GM18507 (cell line): ENCODE measurements at places on chromosomes 11 and 22.

GRCh38 chr11:75398906-75399305 lies 412 bp upstream of the RPS3 start:
- DNase-seq = no peak

GRCh38 chr22:37931893-37932389 lies 21.5 kb downstream of the C22orf23 start:
- no peak for DNase-seq

GRCh38 chr11:66004186-66004585 lies 1.9 kb downstream of the BANF1 start:
- no peak for DNase-seq

GRCh38 chr11:84522331-84522730 lies 1104.8 kb downstream of the DLG2 start:
- DNase-seq = no peak

DNA sequence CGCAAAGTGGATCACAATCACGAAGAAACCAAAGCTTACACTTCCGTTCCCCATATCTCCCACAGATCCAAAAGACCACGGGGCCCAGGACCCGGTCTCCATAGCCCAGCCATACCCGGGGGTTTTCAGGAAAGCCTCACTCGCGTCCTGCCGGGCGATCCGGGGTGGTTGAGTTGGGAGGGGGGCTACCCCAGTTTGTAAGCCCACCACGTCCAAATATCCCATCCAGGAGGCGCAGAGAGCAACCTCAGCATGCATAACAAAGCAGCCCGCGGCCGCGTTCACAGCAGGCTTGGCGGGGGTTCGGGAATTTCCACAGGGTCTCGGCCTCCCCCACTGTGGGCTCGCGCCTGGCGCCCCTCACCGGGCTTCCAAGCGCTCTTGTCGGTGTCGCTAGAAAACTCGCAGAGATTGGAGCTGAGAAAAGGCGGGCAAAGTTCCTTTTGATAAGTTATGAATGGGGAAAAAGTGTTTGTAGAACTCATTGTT lies 9.5 kb downstream of the SDF2L1 start:
- no peak for DNase-seq

DNA sequence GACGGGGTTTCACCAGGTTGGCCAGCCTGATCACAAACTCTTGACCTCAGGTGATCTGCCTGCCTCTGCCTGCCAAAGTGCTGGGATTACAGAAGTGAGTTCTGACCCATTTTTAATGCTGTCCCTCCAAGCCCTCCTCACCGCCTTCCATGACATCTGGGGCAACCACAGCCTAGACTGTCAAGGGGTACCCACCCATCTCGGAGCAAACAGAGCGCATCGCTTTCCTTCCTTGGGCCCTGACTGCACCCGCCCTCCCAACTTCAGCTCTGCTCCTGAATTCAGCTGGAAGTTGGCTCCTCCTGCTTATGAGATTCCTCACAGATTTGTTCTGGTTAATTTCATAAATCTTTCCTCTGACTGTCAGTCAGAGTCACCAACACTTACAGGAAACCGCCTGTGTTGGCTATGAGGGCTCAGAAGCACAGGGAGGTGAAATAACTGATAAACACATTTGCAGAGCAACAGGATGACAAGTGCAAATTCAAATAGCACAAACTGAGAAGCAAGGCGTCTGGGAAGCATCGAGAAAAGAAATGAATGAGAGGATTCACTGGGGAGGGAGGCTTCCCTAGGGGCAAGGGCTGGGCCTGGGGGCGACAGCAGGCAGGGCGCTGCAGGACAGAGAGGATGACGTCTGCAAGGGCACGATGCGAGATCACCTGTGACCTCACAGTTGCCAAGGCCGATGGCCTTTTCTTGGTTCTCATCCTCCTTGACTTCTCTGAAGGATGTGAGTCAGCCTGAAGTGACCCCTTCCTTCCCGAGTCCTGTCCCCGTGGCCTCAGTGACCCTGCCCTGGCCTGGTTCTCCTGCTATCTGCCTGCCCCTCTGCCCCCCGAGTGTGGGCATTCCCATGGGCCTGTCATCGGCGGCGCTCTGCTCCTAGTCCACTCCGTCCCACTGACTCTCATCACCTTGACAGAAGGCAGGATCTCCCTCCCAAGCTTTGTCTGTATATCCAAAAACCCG lies 6.1 kb downstream of the IFT27 start:
- no peak for DNase-seq

DNA sequence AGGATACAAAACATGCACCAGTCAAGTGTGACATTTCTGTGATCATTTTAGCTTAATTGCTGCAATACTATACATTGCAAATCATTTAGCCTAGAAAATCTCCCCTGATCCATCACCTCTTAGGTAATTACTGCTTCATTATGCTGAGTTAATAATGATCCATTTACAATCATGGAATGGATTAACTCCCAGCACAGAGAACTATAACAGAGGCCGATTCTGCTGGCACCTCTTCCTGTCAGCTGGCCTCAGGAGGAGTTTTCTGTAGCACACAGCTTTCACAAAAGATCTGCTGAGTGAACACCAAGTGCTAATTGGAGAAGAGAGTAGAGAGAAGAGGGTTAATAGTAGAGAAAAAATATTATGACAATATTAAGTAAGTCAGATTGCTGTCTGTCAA lies 591.8 kb upstream of the KIRREL3 start:
- no peak for DNase-seq

GRCh38 chr11:97557399-97557798 lies 1167.6 kb downstream of the JRKL start:
- DNase-seq = no peak

GRCh38 chr11:126993599-126993998 lies 7.0 kb downstream of the KIRREL3 start:
- no peak for DNase-seq

- no peak for DNase-seq
These were observed 49.8 kb upstream of the SPATA19 start for GRCh38 chr11:133895061-133895479.

DNA sequence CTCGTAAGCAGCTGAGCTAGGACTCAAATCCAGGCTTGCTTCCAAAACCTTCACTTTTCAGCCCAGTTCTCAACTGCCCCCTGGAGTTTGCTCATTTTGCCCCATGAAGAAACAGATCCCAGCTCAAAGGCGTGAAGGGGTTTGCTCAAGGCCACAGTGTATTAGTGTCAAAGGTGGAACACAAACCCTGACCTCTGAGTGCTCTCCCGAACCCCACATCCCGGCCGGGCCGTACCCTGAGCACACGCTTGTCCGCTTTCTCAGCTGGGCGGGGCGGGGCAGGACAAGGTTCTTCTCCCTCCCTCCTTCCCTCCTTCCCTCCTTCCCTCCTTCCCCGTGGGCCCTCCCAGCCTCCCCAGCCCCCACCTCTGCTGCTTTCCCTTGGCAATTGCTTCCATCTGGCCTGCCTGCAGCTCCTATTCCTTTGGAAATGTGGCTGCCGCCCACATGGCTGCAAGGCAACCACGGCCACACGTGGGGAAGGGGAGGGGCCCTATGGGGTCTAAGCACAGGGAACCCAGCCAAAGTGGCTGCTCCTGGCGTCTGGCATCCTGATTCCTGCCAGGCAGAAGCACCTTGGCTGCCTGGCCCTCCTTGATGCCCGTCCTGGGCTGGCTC lies 4.1 kb downstream of the ST3GAL4 start:
- DNase-seq = no peak

DNA sequence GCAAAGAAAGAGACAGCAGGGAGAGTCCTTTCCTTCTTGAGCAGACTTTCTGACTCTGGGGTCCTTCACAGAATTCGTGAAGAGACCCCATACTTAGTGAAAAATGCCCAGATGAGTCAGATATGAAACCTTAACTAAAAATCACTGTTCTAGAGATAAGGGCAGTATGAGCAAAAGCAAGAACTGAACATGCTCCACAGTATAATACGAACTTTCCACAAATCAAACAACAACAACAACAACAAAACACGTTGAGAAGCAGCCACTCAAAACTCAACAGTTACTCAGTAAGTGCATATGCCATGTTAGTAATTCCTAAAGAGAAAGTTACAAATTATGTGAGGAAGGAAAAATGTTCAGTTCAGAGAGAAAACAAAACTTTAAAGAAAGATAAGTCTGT lies 44.3 kb downstream of the PITPNB start:
- no peak for DNase-seq

GRCh38 chr11:86097980-86098379 lies 29.1 kb upstream of the PICALM start:
- DNase-seq = no peak

DNA sequence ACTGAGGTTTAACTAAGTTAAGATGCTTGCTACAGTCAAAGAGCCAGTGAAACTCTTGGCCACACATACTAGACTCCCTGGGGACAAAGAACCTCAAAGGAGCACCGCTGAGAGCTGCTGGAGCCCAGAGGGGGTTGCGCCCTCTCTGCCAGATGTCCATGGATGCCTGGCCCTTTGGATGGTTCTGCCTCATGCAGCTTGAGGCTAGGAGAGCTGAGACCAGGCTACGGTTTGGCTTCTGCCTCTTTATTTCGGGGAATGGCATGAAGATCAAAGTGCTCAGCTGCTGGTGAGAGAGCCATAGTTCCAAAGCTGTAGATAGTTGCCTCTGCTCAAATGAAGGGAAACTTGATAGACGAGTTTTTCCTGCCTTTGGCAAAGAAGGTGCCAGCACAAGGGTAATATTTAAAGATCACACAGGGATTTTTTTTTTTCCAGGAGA lies 43.0 kb downstream of the RASSF10 start:
- DNase-seq = no peak

- DNase-seq = no peak
These were observed 103.7 kb downstream of the TRIM51G start for GRCh38 chr11:48880021-48880441.

DNA sequence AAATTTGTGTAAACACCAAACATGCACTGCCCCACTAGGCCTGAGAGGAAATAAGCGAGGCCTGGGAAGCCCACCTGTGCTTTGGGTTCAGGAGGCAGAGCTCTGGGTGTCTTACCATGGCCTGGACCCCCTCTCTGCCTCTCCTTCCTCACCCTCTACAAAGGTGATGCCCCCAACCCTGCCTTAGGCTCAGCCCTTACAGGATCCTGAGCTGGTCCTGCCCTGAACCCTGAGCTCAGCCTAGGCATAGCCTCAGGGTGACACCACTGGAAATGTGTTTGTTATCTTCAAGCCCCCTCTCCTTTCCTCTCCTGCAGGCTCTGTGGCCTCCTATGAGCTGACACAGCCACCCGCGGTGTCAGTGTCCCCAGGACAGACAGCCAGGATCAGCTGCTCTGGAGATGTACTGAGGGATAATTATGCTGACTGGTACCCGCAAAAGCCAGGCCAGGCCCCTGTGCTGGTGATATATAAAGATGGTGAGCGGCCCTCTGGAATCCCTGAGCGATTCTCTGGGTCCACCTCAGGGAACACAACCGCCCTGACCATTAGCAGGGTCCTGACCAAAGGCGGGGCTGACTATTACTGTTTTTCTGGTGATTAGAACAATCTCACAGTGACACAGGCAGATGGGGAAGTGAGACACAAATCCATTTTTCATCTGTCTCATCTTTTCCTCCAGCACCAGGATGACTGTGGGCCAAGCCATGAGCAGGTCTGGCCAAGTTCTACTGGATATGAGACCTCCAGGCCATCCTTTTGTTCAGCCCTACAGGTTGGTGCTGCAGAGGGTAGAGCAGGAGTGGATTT lies 117.8 kb downstream of the GGTLC2 start:
- no peak for DNase-seq

GRCh38 chr11:88384669-88385005 lies 47.1 kb upstream of the CTSC start:
- DNase-seq = no peak

DNA sequence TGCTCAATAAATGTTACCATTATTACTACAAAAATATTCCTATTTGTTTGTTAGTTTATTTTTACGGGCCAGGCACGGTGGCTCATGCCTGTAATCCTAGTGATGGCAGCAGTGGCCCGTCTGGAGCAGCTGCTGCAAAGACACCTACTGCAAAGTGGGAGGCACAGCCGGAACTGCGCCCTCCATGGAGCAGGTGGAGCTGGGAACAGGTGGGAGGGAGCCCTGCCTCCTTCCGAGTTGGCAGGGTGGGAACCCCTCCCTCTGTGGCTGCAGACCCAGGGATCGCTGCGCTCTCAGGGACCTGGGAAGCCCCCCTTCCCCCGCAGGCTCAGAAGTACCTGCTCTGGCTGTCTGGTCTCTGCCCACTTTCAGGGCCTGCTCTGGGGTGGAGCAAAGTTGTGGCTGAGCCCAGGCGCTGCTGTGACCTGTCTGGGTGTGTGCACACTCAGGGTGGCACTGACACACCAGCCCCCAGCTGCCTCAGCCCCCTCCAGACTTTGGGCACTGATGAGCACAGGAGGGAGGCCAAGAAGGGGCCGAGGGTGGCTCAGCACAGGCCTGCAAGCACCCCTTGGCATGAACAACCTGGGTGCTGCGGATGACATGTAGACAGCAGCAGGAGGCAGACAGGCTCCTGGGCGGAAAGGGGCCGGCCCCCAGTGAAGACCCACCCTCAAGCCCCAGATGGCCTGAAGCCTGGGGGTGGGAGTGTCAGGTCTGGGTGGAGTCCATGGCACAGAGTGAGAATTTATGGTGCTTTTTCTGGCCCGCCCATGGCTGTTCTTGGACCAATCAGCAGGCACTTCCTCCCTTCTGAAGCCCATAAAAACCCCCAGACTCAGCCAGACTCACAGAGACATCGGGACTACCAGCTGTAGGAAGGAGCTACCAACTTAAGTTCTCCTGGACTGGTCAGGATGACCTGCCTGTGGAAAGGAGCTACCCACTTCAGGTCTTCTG lies 103.7 kb upstream of the CLMP start:
- DNase-seq = no peak

DNA sequence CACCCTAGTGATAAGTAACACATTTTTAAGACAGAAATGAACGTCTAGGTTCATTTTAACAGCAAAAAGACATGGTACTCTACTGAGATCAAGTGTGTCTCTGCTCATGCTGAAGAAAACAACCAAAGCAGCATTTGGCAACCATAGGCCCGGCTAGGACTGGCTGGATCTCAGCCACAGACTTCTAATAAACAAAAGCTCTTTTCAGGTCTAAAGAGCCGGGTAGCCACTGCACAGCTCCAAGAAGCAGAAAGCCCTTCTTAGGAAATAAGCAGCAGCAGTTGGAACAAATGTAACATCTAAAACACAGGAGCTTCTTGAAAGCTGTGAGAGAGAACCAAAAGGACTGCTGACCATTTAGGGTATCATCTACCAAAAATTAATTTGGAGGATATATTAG lies 37.6 kb downstream of the PITPNB start:
- DNase-seq = no peak

DNA sequence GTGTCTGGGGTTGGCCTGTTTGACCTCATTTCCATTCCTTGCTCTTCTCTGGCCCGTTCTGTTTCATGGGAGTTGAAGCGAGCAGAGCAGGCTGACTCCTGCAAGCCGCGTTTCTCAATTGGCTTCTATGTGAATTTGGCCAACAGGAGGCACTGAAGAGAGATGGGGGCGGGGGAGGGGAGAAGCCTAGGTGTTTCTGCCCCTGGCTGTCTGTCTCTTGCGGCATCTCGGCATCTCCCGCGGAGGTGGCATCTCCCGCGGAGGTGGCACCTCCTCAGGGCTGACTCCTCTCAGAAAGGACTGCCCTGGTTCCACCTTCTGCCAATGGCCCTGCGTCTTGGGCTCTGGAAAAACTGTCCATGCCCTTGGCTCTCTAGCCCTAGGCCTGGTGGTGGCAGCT lies 125.6 kb upstream of the CSNK2A3 start:
- no peak for DNase-seq
